Smooth muscle cell of the umbilical artery (primary cell): ENCODE measurements at places on chromosomes 6 and 20. TPM values are rescaled to one million over a fixed set of nuclear protein-coding genes. Genes with fewer than 3 reads are reported as not detected.

Gene CEP162
- 6.4 and 7.4 TPM in 2 replicates for total RNA-seq

Gene OR2J3
- not detected in 2 replicates for total RNA-seq

Gene CPNE5
- total RNA-seq = 0.18 and 0.30 TPM in 2 replicates

Gene OOEP
- total RNA-seq = not detected in 2 replicates

Gene BEND6
- 14.3 TPM in 2 replicates for total RNA-seq
